Activated CD4-positive, alpha-beta T cell treated with anti-CD3 and anti-CD28 coated beads, Interleukin-2, amount 10 ng/mL, durations not matched to agents 7 days and 5 days (primary cell): ENCODE measurements at places on chromosomes 7 and 10. TPM values are rescaled to one million over a fixed set of nuclear protein-coding genes. Genes with fewer than 3 reads are reported as not detected.
A peak's percentile ranks its signal among the peaks of the same experiment; 100 is the strongest.

Gene CHAT
- total RNA-seq, result not detected

Gene MTG1
- 47.7 TPM for total RNA-seq

DNA sequence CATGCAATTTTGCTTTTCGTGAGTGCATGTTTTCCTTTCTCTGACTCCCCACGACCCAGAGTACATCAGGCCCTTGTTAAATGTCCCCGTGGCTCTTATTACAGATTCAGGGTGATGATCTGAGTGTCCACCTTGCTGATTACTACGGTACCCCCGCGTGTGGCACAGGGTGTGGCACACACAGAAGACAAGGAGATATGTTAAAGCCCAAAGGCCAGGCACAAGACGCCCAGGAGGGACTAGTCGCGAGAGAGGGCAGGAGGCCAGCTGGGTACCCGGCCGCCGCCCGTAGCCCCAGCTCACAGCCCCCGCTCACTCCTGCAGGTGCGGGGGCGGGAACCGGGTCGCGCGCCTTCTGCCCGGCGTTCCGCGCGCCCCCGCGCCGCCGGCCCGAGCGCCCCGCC is 281 bp upstream of the EXOC6 start:
- peaks cover 42% of the 10 kb centered on the region for H3K4me1 ChIP-seq
- no peak for DNase-seq
- H3K4me3 ChIP-seq, result peak overlapping the region; percentile 85
- H3K27me3 ChIP-seq, result no peaks in the 10 kb centered on the region
- H3K27ac ChIP-seq, result peak overlapping the region; percentile 93

DNA sequence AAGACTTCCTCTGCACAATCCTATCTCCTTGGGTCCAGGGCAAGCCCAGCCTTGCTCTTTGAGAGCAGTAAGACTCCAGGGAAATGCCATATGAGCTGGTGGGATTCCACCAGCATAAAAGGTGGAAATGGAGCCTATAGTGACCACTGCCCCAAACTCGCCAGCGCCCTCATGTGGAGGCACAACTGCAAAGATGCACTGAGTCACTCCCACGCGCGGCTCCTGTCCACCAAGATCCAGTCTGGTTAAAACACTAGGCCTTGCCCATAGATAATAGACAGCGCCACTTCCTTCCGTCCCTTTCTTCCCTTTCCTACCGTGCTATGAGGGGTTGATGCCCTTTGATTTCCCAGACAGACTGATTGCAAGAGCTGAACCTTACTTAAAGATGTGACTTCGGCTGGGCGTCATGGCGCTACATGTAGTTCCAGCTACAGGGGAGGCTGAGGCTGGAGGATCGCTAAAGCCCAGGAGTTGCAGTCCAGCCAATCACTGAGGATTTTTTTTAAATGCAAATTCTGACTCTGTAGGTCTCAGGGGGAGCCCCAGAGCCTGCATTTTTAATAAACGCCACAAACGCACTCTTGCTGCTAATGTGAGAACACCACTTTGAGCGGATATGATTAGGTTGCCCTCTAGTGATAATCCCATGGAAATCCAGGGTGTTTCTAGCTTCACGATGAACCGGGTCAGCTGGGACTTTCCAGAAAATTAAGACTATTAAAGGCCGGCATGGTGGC is 136.5 kb downstream of the EPC1 start:
- no peak overlapping the region for H3K27ac ChIP-seq
- H3K4me1 ChIP-seq, result peaks cover 5% of the 10 kb centered on the region
- peak; percentile 10 for DNase-seq
- H3K4me3 ChIP-seq, result no peak overlapping the region
- no peaks in the 10 kb centered on the region for H3K36me3 ChIP-seq
- H3K27me3 ChIP-seq, result no peaks in the 10 kb centered on the region

GRCh38 chr10:25048450-25048849 is 32.0 kb downstream of the THNSL1 start:
- peaks cover 35% of the 10 kb centered on the region for H3K27me3 ChIP-seq
- no peak overlapping the region for H3K27ac ChIP-seq
- H3K4me3 ChIP-seq, result no peak overlapping the region
- no peaks in the 10 kb centered on the region for H3K36me3 ChIP-seq
- DNase-seq, result no peak
- no peaks in the 10 kb centered on the region for H3K4me1 ChIP-seq
